ENCODE measurements at places on chromosomes 16 and 17. TPM values are rescaled to one million over a fixed set of nuclear protein-coding genes. Genes with fewer than 3 reads are reported as not detected.

Gene CCL17
- not detected for total RNA-seq

Gene CDRT15
- not detected for total RNA-seq

Gene SSTR5
- not detected for total RNA-seq

Gene VASN
- total RNA-seq: not detected

Gene GPRC5C
- total RNA-seq: not detected

Gene GRAP
- total RNA-seq: 24.7 TPM

Gene EVI2B
- 63.9 TPM for total RNA-seq

Gene KRTAP4-5
- total RNA-seq: not detected

Gene KRTAP2-1
- total RNA-seq: not detected

Gene TBC1D3I
- 0.84 TPM for total RNA-seq

Gene SLC6A4
- not detected for total RNA-seq

Gene KRTAP9-8
- not detected for total RNA-seq

Gene SLFN12
- total RNA-seq: 12.5 TPM

Gene ACSM3
- 5.5 TPM for total RNA-seq

Gene TSPAN10
- total RNA-seq: 0.61 TPM

Gene LHX1
- not detected for total RNA-seq

Gene RAC3
- total RNA-seq: 10.0 TPM
